ENCODE measurements at places on chromosomes 4 and X.

- DNase-seq = no peak
Observed at GRCh38 chrX:31333165-31333831, 261.5 kb upstream of the FTHL17 start.

DNA sequence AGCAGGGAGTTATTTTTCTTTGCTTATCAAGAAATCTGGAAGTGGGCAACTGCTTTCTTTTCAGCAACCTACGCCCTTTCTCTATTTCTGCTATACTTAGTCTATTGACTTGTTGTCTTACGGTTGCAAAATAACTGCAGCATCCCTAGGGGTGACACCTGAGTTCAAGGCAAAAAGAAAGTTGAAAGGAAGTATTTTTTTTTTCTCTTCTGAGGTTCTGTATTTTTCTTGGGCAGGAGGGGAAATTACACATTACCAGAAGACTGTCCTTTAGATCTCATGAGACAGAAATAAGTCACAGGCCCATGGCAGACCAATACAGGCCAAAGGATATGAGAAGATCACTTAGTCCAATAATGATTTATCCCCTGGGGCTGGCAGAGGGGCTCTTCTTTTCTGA is 204.7 kb upstream of the CASK start:
- no peak for DNase-seq

GRCh38 chr4:85132117-85132516 is 165.6 kb upstream of the WDFY3 start:
- DNase-seq = no peak

- no peak for DNase-seq
Observed at GRCh38 chr4:123083646-123084045, 161.2 kb upstream of the NUDT6 start.

DNA sequence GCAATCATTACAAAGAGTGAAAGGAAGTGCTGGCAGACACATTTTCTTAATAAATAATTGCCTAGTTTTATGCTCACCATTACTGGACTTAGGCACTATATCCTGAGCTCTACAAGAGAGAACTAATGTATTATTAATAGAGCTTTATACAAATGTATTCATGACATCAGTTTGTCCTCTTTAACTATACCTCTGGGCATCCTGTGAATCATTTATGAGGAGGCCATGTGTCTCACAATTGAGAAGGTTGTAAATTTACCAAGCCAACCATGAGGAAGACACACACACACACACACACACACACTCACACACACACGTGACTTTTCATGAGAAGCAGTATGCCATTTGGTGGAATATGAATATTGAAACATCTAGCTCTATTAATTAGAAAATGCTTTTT is 728.2 kb downstream of the ARAP2 start:
- DNase-seq = no peak

GRCh38 chr4:77169481-77169880 is 12.5 kb downstream of the CCNG2 start:
- DNase-seq = no peak

- no peak for DNase-seq
Observed at GRCh38 chrX:88416002-88416401, 331.0 kb upstream of the CPXCR1 start.

DNA sequence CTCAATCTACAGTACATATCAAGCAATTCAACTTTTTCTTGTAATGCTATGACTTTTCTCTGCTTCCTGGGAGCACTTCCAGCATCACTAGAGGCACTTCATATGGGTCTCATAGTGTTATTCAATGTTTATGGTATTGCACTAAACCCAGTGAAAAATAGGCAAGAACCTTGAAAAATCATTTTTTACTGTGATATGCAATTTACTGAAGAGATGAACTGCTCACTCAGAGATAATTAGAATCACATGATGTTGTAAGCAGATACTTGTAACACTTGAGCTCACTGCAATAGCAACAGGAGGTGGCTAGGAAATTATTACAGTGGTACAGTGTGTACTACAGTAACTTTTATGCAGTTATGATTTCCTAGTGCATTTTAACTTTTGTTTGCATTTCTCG is 93.3 kb downstream of the RASGEF1B start:
- no peak for DNase-seq

DNA sequence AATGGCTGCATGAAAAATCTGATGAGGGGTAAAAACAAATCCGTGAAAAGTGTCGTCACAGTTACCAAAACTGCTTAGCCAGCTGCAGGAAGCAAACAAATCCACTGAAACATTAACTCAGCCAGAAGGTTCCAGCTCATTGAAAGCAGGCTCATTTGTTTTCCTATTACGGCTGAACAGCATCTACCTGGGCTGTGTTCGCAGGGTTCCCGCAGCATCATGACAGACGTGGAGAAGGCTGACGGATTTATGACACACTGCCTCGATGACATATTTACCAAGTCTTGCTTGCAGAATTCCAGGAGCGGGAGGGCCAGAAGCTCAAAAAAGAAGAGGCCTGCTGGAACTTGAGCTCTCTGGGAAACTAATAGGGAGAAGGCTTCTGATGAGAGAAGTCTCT is 781.1 kb downstream of the RAB28 start:
- no peak for DNase-seq

GRCh38 chr4:149630064-149630463 is 185.6 kb downstream of the IQCM start:
- no peak for DNase-seq

- DNase-seq = no peak
Observed at GRCh38 chr4:177489471-177490246, 47.4 kb upstream of the AGA start.

- DNase-seq = peak; percentile 10
Observed at GRCh38 chrX:103918050-103918449, 44.4 kb upstream of the TMSB15B start.

GRCh38 chrX:48897157-48897624 is 377 bp downstream of the TIMM17B start:
- peak; percentile 67 for DNase-seq

- no peak for DNase-seq
Observed at GRCh38 chrX:55715847-55716246, 1.7 kb upstream of the RRAGB start.

- DNase-seq = no peak
Observed at GRCh38 chrX:136627409-136627808, 20.5 kb upstream of the CD40LG start.

DNA sequence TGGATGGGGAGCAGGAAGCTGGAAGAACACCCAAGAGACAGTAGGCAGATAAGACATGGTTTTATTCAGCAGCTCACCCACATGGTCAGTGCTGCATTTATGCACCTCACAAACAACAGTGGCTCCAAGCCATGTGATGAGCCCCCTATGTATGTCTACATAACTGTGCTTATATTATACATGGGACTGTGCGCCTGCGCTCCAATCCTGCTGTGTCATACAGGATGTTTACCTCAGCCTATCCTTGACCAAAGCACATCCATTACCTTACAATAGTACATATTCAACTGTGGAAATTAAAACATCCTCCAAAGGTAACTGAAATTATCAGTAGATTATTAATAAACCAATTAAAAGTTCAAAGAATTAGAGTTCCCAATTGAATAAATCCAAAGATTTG is 44.1 kb upstream of the SGMS2 start:
- no peak for DNase-seq

- DNase-seq = no peak
Observed at GRCh38 chr4:119841361-119841760, 212.8 kb upstream of the PDE5A start.

- DNase-seq = no peak
Observed at GRCh38 chr4:7810783-7811535, 128.7 kb downstream of the AFAP1 start.

- DNase-seq = no peak
Observed at GRCh38 chr4:107379054-107379869, 340.8 kb downstream of the PAPSS1 start.

DNA sequence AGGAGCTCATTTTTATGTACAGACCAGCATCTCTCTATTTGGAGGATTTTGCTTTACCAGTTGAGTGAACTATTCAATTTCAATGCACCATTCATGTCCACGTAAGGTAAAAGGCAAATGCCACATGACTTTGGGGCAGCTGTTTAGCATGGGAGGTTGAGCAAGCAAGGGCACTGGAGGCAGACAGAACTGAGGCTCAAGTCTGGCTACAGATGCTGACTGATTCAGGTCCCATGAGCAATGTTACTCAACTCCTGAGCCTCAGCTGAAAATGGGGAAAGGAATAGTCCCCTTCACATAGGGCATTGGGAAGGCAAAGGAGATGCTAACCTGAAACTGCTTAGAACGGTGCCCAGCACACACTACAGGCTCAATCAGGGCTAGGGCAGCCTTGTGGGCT is 93.0 kb upstream of the MTM1 start:
- DNase-seq = no peak

- DNase-seq = no peak
Observed at GRCh38 chr4:174746710-174747109, 82.3 kb downstream of the GLRA3 start.

DNA sequence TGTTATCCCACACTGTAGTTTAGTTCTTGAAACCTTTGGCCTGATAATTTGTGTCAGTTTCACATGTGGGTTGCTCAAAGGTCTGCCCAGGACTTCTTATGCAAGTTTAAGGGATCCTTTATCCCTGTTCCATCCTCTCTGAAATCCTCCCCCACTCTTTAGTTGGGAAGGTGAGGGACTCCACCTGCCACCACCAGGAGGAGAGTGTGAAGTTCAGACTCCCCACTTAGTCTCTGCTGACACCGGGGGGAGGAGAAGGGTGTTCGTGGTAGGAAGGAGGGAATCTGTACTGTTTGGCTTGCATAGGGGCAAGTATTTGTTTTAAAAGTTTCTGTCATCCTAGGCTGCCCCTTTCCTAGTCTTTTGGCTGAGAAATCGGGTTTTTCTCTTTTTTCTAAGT is 211.8 kb downstream of the PPP4R3C start:
- DNase-seq = no peak

GRCh38 chr4:73918058-73918457 is 48.9 kb downstream of the CXCL1 start:
- no peak for DNase-seq

GRCh38 chr4:16682975-16683374 is 215.5 kb downstream of the LDB2 start:
- no peak for DNase-seq

- DNase-seq = no peak
Observed at GRCh38 chr4:81951891-81952455, 421.8 kb downstream of the HNRNPD start.

DNA sequence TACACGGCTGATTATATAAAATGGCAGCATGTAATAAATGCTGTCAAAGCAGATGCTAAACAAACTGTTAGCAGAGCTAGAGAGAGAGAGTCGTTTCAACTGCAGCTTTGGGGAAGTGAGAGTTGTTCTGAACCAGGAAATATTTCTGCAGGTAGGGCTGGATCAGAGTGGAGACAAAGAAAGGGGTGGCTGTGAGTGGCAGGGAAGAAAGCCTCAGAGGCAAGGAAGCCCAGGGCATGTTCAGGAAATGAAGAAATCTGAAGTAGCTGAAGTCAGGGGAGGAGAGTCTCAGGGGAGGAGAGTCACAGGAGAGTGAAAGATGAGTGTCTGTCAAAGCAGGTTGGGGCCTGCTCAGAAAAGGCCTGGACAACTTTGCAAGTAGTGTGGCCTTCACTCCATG is 48.4 kb upstream of the RPS6KA3 start:
- DNase-seq = no peak

- no peak for DNase-seq
Observed at GRCh38 chrX:76821276-76821675, 393.8 kb downstream of the MAGEE1 start.

DNA sequence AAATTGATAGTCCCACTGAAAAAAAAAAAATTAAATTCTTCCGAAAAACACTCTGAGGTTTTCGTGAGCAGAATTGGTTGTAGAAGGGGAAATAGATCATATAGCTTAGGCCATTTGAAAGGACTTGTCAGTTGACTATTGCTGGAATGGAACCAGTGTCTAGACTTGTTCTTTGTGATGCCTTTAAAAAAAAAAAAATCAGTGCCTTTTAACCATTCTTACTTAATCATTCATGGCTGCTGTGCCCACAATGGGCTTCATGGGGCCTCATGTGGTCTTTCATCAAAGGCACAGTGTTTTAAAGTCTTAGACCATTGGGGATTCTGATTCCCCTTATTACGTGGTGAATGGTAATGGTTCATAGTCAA is 139.3 kb downstream of the AFF1 start:
- DNase-seq = no peak

DNA sequence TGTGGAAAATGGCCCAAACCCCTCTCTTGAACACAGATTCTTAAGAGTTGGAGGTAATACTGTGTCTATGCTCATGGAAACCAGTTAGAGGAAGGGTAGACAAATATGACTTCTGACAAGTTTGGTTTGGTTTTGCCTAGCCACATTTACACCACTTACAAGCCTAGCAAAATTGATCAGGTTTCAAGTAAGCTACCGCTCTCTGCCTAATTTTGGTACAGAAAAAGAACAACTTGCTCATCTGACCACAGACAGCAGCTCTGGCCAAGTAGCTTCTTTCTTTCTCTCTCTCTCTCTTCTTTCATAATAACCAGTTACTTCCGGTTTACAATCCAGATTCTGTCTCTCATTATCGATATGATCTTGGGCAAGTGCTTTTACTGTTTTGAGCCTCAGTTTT is 260.0 kb downstream of the GLUD2 start:
- DNase-seq = no peak

- DNase-seq = no peak
Observed at GRCh38 chr4:89171176-89171805, 60.0 kb downstream of the TIGD2 start.

- DNase-seq = no peak
Observed at GRCh38 chr4:147550626-147551246, 66.5 kb upstream of the TMEM184C start.

DNA sequence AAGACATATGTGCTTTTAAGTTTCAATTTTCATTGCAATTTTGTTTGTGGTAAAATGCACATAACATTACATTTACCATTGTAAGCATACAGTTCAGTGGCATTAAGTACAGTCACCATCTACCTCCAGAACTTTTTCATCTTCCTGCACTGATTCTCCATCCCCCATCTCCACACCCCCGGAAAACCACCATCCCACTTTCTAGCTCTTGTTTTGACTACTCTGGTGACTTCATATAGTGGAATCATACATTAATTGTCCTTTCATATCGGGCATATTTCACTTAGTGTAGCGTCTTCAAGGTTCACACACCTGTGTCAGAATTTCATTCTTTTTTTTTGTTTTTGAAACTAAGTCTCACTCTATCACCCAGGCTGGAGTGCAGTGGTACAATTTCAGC is 143.5 kb downstream of the GPR143 start:
- no peak for DNase-seq

DNA sequence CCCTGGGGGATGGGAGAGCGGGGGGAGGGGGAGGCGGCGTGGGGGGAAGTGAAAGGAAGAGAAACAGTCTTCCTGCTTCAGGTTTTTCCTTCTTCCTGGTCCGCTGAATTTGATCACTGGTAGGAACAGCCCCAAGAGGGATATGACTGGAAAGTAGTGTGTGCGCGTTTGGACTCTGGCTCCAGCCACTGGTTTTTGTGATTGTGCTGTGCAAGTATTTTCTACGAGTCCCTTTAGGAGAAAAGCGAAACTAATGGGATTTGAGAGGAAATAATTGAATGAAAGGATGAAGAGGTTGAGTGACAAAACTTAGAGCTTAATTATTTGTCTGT is 836 bp downstream of the PRRG1 start:
- no peak for DNase-seq

DNA sequence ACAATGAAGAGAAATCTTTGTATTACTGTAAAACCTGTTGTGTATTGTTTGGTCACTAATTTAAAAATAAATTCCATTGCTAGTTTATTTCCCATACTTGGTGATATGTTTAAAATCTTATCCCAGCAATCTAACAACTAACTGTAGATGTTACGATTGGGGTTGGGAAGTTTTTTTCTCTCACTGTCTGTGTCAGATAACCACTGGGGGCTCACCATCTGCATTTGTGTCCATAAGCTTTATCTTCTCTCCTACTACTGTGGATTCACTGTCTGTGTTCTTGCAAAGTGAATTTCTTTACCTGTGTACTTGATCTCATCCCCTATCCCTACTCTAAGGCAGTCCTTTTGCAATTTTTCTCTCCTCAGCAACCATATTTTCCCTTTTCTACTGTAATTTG is 81.3 kb downstream of the STIM2 start:
- no peak for DNase-seq

All from SW 1271 (cell line).